ENCODE measurements at places on chromosomes 2 and 18.

GRCh38 chr18:64275593-64276300 lies 126.9 kb upstream of the LINC00305 start:
- DNase-seq: no peak

DNA sequence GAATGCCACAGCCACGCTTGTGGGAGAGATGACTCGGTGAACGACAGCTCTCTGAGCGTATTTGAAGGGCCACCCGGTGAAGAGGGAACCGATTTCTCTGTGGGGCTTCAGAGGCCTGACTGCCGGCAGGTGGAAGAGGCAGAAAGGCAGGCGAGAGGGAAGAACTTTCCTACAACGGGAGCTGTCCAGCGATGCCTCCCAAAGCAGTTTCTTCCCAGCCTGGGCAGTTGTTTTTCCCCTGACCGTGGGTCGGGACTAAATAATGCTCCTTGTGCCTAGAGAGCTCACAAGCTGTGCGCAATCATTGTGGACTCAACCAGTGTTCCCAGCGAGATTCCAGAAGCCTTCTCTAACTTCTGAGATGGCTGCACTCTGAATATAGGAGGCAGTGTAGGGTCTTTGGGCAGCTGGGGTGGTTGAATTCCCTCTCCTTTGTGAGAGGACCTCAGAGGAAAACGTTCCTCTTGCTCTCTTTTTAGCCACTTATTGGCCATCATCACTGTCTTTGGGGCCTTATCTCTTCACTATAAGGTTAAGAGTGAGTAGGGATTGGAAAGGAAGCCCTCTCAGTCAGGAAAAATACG lies 710 bp downstream of the SEC11C start:
- DNase-seq: peak; percentile 60

GRCh38 chr2:212078103-212078502 lies 460.5 kb downstream of the ERBB4 start:
- DNase-seq: no peak

DNA sequence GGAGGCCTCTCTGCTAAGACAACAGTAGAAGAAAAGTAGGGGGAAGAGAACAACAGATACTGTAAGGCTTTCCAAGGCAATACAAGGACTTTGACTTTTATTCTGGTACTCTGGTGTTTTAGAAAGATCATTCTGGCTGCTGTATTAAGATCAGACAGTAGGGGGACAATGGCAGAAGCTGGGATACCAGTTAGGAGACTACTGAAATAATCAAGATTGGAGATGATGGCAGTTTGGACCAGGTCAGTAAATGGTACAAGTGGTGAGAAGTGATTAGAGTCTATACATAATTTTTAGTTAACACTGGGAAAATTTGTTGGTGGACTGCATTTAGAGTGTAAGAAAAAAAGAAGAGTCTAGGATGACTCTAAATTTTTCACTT lies 139.7 kb downstream of the ROCK1 start:
- no peak for DNase-seq

- no peak for DNase-seq
These were observed 37.4 kb upstream of the C1D start for GRCh38 chr2:68100189-68100588.

DNA sequence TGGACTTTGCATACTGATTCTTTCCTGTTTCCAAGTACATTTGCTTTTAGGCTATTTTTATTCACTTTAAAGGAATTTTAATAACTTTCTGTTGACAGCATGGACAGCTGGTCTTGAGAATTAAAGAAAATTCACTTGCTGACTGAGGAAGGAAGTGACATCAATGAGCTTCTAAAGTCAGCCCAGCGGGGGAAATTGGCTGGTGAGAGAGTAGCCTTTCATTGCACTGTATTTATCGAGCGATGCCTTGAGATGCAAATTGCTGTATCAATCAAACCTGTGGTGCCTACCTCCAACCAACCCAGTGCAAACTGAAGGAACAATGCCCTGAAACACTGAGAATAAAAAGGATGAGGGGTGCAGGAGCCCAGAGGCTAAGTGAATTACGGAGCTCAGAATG lies 91.4 kb upstream of the AQP4 start:
- no peak for DNase-seq

GRCh38 chr2:60312618-60313017 lies 240.8 kb downstream of the BCL11A start:
- DNase-seq: no peak

- DNase-seq: peak; percentile 27
These were observed 77.7 kb downstream of the GULP1 start for GRCh38 chr2:188369365-188369764.

DNA sequence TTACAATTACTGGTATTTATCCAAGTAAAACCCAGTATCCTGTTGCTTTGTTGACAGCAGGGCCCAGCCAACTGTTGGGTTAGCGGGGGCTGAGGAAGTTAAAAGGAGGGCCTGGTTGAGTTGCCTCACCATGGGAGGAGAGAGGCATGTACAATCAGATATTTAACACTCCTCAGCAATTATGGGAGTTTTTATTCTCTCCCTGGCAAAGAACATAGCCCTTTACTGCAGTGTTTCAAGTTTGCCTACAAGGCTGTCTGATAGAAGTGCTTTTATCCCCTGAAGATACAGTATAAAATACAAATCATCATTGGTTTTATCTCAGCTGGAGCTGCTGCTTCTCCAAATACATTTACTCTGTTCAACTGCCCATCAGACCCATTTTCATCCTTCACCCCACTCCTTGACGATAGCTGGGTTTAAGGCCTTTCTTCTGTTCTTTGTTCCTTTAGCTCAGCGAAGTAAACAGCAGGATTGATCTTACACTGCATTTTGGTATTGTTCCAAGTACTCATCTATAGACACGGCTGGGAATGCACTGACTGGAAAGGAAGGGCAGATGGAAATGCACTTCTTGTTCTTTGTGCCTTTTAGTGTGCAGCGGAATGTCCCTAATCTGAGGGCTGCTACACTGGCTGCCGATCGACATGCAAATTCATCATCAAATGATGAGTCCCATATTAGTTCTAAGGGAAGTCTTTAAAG lies 402.5 kb upstream of the SPRED2 start:
- peak; percentile 14 for DNase-seq

- DNase-seq: no peak
These were observed 381.2 kb downstream of the LPIN1 start for GRCh38 chr2:12127638-12128037.

DNA sequence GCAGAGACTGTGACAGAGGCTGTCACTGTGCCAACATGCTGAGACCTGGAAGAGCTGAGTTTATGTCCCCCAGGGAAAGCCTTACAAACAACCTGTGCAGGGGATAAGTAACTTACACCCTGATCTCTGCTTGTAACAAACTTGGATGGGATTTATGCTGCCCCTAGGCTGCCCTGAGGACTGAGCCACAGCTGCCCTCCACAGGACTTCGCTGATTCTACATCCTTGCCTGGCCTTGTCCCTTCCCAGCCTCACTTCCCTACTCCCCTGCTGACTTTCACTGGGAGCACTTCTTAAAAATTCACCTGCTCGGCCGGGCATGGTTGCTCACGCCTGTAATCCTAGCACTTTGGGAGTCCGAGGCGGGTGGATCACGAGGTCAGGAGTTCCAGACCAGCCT lies 45.9 kb upstream of the ASAP2 start:
- no peak for DNase-seq

DNA sequence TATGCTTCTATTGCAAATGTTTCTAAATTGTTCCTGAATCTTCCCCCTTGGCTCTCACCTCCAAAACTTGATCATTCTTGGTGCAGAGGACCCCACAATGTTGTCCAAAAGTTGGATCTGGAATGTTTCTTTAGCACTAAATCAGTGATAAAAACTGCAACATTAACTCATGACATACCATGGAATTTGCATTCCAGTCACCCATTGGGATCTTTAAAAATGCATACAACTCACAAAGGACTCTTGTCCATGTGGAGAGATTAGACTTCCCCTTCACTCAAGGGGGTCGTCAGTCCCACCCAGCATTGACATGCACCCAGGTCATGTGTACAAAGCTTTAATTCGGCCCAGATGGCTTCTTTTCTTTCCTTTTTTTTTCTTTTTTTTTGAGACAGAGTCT lies 169.3 kb downstream of the SETBP1 start:
- no peak for DNase-seq

DNA sequence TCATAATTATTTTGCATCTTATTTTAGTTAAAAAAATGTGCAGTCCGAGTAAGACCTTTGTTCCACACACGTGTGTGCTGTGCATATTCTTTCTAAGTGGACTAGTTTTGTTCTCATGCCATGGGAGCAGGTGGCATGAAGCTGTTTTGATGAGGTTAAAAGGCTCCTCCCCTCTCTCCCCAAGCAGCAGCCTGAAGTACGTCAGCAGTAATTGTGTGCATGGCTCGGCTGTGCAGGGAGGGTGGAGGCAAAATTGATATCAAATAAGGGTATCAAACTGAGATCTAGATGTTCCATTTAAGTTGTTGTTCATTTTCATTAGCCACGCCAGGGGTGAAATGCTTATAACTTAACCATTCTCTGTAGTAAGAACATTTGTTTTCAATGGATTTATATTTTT lies at the start of gene NYAP2:
TSS of gene NYAP2 (plus strand) at position 207 of the 400 bp plus-strand sequence. CDS start 9,171 bp downstream, outside the sequence.
- DNase-seq: peak; percentile 95

DNA sequence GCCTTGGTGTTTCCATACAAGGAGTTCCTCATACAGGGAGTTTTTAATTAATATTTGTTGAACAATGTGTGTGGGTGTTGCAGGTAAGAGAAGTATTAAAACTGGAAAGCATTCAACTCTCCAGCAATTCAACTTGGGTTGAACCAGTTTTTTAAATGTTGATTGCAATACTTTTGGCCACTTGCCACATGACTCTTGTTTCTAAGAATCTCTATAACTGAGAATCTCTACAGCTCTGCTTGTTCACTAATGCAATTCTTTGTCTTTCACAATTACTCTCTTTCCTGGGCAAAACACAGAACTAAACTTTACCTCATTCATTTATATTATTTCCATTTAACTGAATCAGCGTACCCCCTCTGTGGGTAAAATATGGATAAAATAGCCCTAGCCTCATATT lies 429.4 kb downstream of the ARHGAP15 start:
- DNase-seq: peak; percentile 39

DNA sequence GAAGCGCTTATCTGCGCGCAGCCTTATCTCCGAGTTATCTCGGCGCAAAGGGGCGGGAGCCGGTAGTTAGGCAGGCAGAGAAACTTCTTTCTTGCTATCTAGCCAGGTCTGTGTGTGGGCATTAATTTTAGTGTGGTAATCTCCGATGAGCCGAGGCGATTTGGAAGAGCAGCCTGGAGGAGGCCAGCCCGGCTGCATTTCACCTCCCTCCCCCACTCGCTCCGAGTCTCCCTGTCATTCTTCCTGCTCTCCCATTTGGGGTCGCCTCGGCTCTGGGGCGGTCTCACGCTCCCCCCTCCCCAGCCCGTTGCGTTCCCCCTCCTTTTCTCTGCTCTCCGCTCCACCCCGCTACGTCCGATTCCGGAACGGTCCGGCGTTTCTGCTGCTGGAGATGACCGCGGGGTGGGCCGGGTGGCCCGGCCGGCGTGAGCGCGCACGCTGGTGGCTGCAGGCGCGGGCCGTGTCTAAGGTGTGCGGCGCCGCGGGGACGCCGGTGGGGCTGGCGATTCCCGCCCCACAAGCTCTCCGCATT lies 566 bp downstream of the GATA6 start:
- peak; percentile 49 for DNase-seq

GRCh38 chr2:24984912-24985311 lies 13.2 kb upstream of the DNAJC27 start:
- DNase-seq: peak; percentile 77

- DNase-seq: no peak
These were observed 39.6 kb downstream of the SRSF7 start for GRCh38 chr2:38711558-38711957.

DNA sequence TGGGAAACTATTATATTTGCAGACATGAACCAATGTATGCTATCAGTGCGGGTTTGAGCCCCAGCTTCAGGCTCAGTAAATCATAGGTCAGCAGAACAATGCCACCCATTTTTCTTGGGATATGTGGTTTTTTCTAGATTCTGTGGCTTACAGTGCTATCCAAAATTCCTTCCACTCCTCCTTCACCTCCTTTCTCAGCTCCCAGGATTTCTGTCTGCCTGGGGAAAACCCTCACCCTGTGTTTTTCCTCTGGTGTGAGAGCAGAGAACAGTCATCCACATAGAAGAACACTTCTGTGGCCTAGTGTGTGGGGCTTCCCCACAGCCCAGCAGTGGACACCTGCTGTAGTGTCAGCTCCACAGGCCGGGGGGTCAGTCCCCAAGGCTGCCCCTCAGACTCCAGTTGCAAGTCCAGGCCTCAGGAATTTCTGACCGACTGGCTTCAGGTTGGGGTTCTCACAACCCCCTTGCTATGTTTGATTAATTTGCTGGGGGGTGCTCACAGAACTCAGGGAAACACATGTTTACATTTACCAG lies 238.2 kb downstream of the LDLRAD4 start:
- no peak for DNase-seq

GRCh38 chr2:109613922-109614714 lies at the start of the genes SEPTIN10 and SOWAHC:
SEPTIN10 (minus strand) TSS chr2:109613966; CDS start chr2:109613827, 139 bp downstream.
SOWAHC (plus strand) TSS chr2:109614364; CDS start chr2:109614490, 126 bp downstream.
- peak; percentile 86 for DNase-seq

- DNase-seq: no peak
These were observed 79.7 kb downstream of the EHBP1 start for GRCh38 chr2:62785216-62785615.

- DNase-seq: peak; percentile 69
These were observed 2.1 kb upstream of the SPIRE1 start for GRCh38 chr18:12659904-12660605.

DNA sequence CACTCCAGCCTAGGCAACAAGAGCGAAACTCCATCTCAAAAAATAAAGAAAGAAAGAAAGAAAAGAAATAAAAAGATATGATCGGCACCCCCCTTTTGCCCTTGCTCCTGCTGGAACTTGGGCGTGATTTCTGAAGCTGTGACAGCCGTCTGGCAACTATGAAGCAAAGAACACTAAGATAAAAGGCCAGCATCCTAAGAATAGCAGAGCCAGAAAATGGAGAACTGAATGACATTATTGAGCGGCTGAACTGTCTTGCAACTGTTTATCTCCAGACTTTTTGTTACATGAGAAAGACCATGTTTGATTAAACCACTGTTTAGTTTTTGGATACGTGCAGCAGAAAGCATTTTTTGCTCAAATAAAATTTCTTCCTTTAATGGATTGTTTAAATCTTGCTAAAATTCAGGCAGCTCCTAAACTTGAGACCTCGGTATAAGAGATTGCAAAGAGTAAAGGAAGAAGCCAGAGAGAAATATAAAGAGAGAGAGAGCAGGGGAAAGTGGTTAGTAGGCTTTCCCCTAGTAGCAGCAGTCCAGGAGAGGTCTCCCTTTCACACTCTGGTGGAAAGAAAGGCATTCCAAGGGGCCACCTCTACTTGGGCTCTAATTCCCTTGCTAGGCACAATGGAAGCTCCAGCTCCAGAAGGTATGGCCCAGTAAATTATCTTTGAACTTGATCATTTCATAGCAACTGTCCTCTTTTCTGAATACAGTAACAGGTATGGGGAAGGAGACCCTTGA lies 8.2 kb upstream of the MBD2 start:
- no peak for DNase-seq

DNA sequence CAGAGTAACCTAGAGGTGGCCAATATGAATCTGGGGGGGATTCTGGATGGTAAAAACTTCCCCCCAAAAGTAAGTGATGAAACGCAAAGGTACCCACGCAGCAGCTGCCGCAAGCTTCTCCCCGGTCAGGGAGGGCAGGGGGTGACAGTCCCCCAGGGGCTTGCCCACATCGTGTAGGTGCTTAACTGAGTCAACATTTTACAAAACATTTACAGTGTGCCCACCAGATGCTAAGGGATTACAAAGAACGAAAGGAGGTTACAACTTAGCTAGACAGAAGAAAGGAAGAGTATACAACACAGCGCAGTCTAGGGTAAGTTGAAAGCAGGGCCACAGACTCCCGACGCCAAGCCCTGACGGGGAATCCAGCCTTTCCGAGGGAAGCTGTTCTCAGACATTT lies 45.6 kb downstream of the LPIN2 start:
- DNase-seq: no peak

Measured in NCI-H1105 treated with DMSO at 0.1 percent for 48 hours (cell line).